Kidney tubule cell (primary cell): ENCODE measurements at places on chromosomes 13 and 19.

GRCh38 chr13:101424381-101425155 is 8.3 kb upstream of the NALCN start:
- DNase-seq, result no peak

GRCh38 chr13:61905054-61905453 is 489.4 kb upstream of the PCDH20 start:
- DNase-seq, result no peak

DNA sequence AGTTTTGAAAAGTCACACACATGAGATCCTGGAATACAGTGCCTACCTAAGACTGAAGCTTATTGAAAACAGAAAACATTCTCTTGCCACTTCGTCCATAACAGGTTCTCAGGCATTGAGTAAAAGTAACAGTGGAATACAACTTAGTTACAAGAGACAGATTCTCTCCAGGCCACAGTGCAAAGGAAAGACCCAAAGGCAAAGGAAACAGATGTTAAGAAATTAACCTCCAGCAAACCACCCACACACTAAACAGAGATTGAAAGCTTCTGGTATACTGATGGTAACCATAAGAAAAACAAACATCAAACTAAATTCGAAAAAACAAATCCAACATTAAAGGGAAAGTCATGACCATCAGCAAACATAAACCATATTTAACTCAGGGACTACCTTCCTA is 914.7 kb downstream of the SLITRK5 start:
- no peak for DNase-seq

DNA sequence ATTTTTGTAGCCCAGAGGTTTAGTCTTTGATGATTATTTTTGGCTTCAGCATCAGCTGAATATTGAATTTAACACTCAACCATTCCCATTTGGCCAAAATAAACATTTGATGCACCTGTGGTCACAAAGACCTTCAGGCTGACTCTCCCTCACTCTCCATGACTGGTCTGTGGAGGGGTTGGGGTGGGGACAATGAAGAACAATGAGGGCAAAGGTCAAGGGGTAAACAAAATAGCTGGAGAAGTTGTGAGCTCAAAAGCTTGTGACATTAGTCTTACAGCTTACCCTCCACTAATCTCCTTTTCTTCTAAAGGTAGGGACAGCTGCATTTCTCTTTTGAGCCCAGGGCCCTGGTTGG is 86.9 kb downstream of the SLC15A1 start:
- peak; percentile 52 for DNase-seq

- no peak for DNase-seq
Observed at GRCh38 chr13:98220271-98220791, 43.3 kb upstream of the RNF113B start.

DNA sequence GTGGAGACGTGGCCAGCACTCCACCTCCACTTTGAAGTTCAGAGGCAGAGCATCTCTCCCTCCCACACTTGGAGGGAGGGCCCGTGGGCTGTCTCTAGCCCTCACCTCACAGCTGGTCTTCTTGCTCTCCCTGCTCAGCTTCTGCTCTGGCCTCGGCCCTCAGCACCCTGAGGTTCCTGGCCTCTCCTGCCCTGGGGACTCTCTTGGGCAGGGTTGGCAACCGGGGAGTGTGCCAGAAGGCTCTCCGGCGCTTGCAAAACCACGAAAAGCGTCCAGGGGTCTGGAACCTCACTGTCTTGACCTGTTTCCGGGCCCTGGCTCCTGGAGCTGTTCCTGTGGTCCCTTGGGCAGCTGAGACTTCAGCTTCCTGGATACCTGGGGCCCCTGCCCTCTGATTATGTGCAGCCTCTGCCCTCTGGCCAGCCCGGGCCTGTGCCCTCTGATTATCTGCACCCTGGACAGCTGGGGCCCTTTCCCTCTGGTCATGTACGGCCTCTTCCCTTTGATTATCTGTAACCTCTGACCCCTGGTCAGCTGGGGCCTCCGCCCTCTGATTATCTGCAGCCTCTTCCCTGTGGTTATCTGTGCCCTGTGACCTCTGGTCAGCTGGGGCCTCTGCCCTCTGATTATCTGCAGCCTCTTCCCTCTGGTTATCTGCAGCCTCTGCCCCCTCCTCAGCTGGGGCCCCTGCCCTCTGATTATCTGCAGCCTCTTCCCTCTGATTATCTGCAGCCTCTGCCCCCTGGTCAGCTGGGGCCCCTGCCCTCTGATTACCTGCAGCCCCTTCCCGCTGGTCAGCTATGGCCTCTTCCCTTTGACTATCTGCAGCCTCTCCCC is 2.1 kb downstream of the CCDC8 start:
- DNase-seq, result no peak

GRCh38 chr13:105509981-105510762 is 1025.3 kb downstream of the EFNB2 start:
- peak; percentile 6 for DNase-seq

DNA sequence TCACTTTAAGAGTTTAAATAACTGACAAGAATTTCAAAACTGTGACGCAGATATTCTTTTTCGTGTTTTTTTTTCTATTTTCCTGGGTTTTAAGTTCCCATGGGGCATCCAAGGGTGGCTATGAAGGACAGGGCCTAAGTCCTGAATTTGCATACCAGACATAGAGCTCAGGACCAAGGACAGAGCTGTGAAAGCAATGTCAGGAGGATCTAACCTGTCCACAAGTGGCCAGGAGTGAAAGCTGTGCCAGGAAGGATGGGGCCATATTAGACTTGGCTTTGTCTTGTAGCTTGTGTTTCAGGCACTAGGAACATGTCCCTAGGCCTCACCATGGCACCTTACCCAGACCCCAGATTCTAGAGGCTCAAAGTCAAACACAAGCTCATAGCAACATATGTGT is 289.4 kb upstream of the MIR17HG start:
- peak; percentile 45 for DNase-seq

GRCh38 chr19:34232566-34233481 is 21.5 kb upstream of the GARRE1 start:
- DNase-seq, result peak; percentile 95

DNA sequence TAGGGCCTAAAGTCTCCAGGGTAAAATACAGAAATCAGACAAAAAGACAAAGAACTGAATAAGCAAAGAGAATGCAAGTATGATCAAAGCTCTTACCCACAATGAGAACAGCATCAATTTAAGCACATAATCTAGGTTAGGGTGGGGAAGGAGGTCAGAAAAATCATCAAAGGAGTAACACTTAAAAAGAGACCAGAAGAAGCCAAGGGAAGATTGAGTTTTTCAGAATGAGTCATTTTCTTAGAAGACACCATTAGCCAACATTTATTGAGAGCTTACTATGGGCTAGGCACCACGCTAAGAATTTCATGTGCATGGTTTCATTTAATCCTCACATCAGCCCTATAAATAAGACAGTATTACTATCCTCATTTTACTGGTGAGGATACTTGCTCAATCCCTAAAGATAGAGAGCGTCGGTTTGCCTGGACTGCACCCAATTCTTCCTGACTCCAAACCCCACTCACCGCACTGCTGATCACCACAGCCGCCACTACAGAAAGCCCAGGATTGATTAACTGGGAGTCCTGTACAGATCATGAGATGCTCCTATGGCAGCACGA is 1.7 kb upstream of the SHISA2 start:
- DNase-seq, result no peak

- no peak for DNase-seq
Observed at GRCh38 chr13:47166336-47166735, 269.5 kb upstream of the HTR2A start.

DNA sequence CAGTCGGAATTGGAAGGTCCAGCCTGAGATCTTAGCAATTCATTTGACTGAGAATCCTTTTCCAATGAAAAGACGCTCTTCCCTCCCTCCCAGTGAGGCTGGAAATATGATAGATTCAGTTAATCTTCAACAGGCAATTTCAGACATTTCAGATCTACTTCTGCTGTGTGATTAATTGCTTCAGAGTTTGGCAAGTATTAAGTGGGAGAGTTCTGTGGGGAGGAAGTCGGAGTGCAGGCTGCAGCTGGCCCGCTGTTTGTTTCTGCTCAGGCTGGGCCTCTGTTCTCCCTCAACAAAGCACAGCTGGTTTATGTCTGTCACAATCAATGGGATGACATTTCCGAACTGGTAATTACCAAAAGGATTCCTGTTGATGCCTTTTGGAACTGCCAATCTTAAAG is 178.2 kb downstream of the NDFIP2 start:
- peak; percentile 35 for DNase-seq

DNA sequence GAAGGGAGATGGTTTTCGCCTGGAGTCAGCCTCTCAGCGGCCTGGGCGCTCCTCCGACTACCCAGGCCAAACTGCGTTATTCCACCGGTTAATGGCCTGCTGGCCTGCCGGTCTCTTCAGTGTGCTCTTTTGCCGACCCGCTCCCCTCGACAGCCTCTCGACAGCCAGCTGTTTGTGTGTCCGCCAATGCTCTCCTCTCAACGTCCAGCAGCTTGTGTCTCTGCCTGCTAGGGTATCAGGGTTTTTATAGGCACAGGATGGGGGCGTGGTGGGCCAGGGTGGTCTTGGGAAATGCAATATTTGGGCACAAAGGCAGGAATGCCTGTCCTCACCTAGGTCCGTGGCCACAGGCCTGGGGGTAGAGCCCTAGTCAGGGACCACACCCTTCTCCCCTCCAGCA is 1.5 kb upstream of the ZNF235 start:
- DNase-seq, result no peak

- peak; percentile 83 for DNase-seq
Observed at GRCh38 chr13:79810669-79811068, 329.7 kb downstream of the NDFIP2 start.

DNA sequence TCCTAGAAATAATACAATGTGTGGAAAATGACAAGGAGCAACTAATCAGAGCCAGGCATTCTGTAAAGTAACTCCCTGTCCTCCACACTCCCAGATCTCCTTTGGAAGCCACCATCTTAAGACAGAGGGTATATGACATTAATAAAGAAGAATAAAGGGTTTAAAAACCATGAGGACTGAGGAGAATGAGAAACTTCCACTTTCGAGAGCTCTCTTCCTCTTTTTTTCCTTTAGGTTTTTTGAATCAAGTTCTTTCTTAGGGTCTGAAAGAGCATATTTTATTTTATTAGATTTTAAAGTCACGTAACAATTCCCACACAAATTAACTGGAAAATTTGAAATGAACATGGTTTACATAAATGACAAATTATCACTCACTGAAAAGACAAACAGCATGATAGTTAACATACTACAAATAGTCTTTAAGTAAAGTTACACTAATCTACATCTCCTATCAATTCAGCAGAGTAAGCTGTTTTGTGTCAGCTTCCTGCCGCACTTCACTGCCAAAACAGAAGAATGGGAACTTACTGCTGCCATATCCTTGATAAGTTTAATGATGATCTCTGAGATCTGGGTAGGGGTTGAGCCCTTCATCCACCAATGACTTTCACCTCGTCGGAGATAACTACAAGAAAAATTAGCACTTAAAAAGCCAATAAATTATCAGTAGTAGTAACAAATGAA is 38.6 kb upstream of the FBXL3 start:
- no peak for DNase-seq

- no peak for DNase-seq
Observed at GRCh38 chr19:43690890-43691289, 20.9 kb upstream of the PLAUR start.

GRCh38 chr19:344625-345319 is at the start of gene MIER2:
MIER2 (minus strand) TSS chr19:344796; CDS start chr19:344782, 14 bp downstream.
- DNase-seq, result peak; percentile 81

GRCh38 chr13:21333186-21333585 is 125.9 kb downstream of the ZDHHC20 start:
- DNase-seq, result no peak

DNA sequence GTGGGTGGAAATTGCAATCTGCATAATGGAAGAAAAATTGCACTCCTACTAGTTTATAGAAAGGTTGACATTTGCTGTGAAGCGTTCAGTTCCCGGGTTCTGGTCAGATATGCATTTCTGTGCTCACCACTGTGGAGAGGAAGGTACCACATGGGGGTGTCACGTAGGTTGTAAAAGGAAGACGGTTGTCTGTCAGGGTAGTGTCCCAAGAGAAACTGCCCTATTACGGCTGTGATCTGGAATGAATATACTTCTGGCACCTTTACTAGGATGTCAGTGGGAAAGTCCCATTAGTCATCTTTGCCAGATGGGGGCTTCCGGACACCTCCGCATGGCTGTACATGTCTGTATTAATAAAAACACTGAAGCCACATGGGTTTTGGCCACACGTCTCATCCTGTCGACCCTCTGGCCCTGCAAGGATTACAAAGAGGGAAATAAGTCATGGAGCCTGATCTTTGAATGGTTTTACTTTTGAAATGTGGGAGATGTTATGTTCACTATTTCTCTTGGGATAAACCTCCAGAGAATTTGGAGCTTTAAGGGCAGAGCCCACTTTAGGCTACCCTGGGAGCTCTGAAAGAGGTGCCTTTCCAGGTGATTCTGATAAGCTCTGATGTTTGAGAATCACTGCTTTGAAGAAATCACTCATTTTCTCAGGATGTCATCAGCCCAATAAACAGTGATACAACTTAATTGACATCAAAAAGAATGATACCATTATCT is 133.9 kb downstream of the AKAP11 start:
- peak; percentile 79 for DNase-seq

GRCh38 chr19:40054632-40055031 is 1.4 kb downstream of the ZNF780B start:
- no peak for DNase-seq

DNA sequence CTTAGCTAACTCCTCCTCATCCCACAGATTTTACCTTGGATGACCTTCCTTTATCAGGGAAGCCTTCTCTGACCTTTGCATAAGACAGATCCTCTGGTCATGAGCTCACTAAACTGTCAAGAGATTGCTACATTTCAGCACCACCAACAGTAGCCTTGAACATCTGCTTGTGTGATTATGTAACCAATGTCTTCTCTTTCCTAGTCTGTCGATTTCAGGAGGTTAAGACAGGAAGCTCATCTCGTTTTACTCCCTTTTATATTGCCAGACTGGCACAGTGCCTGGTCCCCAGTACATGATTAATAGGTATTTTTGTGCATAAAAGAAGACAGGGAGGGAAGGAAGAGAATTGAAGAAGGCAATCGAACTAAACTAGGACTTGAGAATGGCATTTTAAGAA is 1697.7 kb downstream of the EFNB2 start:
- peak; percentile 2 for DNase-seq

GRCh38 chr13:24741016-24741662 is 22.8 kb upstream of the RNF17 start:
- DNase-seq, result no peak

DNA sequence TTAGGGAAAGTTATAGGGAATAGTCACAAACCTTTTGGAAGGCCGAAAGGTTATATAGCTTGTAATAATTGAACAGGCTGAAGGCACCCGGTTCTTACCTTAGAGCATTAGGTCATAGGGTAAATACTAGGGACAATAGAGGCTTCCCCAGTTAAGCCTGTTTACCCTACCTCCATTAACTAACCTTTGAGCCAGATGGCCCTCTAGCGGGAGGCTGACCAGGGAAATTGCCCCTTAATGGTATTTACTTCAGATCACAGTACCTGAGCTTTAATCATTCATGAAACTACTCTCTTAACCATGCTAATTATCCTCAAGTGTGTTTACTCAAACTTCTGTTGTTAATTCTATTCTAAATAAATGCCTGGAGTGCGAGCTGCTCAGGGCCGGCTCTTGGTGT is 20.4 kb upstream of the ZNF83 start:
- no peak for DNase-seq

DNA sequence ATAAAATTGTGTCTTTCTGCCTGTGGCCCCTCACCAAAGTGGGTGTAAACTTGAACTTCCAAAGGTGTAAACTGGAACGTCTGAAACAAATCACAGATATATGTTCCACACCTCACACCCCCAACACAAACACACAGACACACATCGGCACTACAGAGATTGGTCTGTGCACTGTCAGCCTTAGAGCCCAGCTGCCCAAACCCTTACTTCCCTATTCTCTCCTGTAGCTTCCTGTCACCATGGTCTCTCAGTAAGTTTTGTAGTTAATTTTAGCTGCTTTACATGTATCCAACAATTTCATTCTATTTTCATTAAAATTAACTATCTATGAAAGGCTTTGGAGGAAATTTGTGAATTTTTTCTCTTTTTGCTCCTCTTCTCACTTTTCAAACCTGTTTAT is 5.4 kb downstream of the TM9SF2 start:
- no peak for DNase-seq
